ENCODE measurements at places on chromosomes 12 and 14. TPM values are rescaled to one million over a fixed set of nuclear protein-coding genes. Genes with fewer than 3 reads are reported as not detected.

MUCL1 gene
- total RNA-seq = not detected

OR11H12 gene
- not detected for total RNA-seq

STRAP gene
- 135 TPM for total RNA-seq

C14orf180 gene
- not detected for total RNA-seq

RBMS2 gene
- 13.0 TPM for total RNA-seq

RDH11 gene
- total RNA-seq = 69.7 TPM

RTN1 gene
- 0.63 TPM for total RNA-seq

INF2 gene
- total RNA-seq = 78.1 TPM

KSR2 gene
- under 0.01 TPM for total RNA-seq

CLEC4E gene
- total RNA-seq = not detected

Measured in LHCN-M2 (cell line).